ENCODE measurements at places on chromosomes 4 and X. TPM values are rescaled to one million over a fixed set of nuclear protein-coding genes. Genes with fewer than 3 reads are reported as not detected.
A peak's percentile ranks its signal among the peaks of the same experiment; 100 is the strongest.

The NSD2 gene
- total RNA-seq, result 60.4 TPM

- DNase-seq, result no peak
Measured at GRCh38 chrX:82196866-82197265, 995.0 kb downstream of the SH3BGRL start.

DNA sequence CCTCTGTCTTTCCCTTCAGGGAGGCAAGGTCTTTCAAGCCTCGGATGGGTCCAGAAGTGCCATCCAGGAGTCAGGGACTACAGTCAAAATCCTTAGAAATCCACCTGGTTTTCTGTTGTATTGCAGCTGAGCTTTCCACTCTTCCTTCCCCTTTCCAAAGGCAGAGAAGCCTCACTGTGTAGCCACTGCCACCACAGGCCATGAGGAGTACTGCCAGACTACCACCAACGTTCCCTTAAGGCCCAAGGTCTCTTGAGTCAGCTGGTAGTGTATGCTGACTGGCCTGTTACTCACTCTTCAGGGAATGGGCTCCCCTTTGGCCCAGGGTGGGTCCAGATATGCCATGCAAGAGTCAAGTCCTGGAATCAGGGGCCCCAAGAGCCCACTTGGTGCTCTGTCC is 1454.1 kb downstream of the PCDH19 start:
- no peak for DNase-seq

GRCh38 chrX:78199851-78200250 is 60.4 kb upstream of the TAF9B start:
- no peak for DNase-seq

GRCh38 chrX:20240201-20240600 is 26.5 kb downstream of the RPS6KA3 start:
- DNase-seq, result no peak

The ZNF518B gene
- 22.7 TPM for total RNA-seq

GRCh38 chr4:140790765-140791164 is 34.6 kb upstream of the TBC1D9 start:
- DNase-seq, result no peak

DNA sequence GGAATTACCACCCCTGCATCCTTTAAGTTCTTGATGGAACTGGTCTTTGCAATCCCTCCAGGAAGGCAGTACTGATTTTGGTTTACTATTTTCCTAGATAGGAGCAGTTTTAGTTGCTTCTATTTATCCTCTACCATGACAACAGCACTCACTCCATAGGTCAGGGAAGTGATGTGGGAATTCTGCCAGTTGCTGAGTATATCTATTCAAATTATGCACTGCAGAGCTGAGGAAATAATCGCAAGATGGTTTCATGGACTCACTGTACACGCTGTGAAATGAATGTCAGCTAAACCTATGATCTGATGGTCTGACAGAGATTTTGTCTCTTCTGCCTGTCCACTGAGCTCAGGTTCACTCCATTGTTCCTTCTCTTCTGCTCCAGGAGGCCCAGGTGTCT is 135.8 kb downstream of the FAAH2 start:
- no peak for DNase-seq

The ADGRG2 gene
- total RNA-seq, result 0.35 TPM

DNA sequence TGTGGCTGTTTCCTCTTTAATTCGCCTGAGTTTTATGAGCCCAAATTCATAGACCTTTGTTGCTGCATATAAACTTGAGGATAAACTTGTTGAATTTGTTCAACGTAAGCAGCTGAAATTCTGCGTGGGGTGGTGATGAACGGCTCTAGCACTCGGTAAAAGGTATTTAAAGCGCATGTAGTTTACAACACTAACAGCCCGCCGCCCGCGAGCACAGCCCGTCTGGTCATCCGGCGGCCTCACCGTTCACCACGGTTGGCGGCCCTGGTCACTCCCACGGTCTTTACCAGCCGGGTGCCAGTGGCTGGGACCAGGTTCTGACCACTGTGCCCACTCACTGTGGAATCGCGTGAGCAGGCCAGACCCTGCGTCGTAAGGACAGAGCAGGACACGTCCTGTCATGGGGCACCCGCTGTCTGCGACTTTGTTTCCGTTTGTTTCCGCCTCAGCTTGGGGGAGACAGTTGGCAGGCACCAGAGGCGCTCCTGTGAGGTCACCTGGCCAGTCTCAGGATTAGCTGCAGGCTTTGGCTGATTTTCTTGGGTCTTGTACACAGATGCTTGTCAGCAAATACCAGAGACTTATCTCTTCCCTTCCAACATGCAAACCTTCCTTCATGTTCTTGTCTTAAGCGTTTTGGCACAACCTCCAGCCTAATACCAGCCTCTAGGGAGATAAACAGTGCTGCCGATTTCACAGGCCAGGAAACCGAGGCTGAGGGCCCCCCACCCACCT is 36.8 kb upstream of the SPON2 start:
- DNase-seq, result no peak

- no peak for DNase-seq
Measured at GRCh38 chr4:94758700-94759399, 1.1 kb downstream of the BMPR1B start.

- no peak for DNase-seq
Measured at GRCh38 chrX:117973110-117973807, 143.4 kb downstream of the KLHL13 start.

DNA sequence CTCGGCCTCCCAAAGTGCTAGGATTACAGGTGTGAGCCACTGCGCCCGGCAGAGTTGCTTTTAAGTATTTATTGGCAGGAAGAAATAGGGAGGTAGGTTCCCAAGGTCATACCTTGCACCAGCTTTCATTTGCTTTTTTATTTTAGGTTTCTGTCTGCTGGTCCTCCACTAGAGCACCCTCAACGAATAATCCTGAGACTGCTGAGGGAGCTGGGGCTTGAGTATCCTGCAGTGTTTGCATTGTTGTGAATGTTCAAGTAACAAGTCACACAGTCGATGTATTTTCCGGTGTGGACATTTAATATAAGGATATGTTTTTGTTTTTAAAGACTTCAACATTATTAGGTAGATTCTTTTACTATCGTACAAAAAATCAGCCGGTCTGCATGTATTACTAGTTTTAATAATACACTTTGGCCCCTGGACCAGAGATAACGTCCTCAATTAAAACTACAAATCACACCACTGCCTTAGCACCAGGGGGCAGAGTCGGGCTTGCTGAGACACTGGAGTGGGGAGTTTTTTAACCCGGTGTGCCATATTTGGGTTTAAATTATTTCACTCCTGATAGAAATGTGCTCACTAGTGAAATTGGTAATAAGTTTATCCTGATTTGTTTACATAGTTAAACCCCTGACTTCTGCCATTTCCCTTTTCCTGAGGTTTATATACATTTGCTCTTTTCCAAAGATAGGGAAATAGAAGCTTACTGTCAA is 11.6 kb downstream of the SMIM20 start:
- no peak for DNase-seq

- no peak for DNase-seq
Measured at GRCh38 chr4:120995266-120996010, 72.9 kb upstream of the PRDM5 start.

GRCh38 chrX:2498781-2499302 is 1.9 kb downstream of the DHRSX start:
- DNase-seq, result peak; percentile 75

The MEPE gene
- not detected for total RNA-seq

- no peak for DNase-seq
Measured at GRCh38 chr4:32396507-32397070, 1676.4 kb downstream of the PCDH7 start.

DNA sequence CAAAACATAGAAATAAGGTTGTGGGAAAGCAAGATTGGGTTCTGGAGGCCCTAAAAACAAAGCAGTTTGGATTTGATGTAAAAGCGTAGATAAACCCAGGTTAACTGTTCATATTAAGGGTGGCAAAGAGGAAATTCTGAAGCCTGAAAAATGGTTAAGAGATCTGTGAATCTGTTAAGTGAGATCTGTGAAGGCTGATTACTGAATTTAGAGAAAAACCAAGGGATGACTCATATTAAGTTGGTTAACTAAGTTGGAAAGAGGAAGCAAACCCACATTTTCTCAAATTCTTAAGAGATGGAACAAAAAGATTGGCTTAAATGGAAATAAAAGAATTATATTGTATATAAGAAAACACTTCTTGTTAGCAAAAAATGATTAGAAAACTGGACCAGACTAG is 22.8 kb downstream of the GPAT3 start:
- no peak for DNase-seq

DNA sequence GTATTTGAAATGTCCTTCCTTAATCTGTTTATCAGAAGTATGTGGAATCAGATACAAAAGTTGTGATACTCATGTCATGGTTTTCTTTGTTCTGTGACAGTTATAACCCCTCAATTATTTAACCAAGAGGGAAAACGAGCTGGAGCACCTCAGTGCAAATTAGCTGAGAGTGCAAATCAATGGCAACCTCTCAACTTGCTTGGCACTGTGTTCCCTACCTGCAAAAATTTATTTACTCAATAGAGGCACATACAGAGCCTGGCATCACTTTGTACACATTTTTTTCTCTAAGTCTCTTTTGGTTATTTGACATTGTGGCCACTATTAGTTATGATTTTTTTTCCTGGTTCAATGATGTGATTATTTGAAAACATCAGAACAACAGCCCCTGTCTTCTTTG is 186.2 kb downstream of the STIM2 start:
- DNase-seq, result no peak

The GJB1 gene
- total RNA-seq, result not detected

The ZAR1 gene
- not detected for total RNA-seq

GRCh38 chr4:128338634-128339355 is 51.2 kb upstream of the PGRMC2 start:
- DNase-seq, result no peak

DNA sequence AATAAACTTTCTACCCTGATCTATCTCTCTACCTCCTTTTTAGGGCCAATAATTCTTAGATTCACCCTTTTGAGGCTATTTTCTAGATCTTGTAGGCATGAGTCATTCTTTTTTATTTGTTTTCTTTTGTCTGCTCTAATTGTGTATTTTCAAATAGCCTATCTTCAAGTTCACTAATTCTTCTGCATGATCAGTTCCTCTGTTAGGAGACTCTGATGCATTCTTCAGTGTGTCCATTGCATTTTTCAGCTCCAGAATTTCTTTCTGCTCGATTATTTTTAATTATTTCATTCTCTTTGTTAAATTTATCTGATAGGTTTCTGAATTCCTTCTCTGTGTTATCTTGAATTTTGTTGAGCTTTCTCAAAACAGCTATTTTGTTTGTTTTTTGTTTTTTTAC is 11.3 kb downstream of the CXorf58 start:
- no peak for DNase-seq

DNA sequence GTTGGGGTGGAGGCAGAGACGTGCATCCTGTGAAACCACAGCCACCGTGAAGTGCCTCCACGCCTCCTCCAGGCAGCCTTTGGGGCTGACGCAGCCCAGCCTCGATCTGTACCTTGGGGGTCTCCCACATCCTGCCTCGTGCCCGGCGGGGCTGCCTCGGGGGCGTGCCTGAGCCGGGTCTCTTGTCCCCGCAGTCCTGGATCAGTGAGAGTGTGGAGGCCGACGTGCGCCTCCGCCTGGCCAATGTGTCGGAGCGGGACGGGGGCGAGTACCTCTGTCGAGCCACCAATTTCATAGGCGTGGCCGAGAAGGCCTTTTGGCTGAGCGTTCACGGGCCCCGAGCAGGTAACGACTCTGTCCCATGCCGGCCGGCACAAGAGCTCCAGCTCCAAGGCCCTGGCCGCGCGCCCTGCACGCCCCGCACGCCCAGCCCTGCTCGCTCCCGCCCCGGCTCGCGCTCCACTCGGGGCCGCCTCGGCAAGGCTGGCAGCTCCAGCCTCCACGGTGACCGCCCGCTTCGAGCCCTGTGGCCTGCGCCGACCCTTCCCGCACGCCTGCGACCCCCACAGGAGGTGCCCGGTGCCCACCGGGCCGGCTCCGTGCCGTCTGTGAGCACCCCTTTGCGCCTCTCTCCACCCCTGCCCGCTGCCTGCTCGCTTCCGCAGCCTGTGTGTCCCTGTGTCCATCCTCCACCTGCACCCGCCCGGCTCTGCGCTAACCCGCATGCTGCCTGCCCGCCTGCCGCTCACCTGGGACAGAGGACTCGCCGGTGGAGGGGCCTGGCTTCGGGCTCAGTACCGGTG is 9.8 kb downstream of the FGFR3 start:
- no peak for DNase-seq

The TSPAN7 gene
- 13.0 TPM for total RNA-seq

DNA sequence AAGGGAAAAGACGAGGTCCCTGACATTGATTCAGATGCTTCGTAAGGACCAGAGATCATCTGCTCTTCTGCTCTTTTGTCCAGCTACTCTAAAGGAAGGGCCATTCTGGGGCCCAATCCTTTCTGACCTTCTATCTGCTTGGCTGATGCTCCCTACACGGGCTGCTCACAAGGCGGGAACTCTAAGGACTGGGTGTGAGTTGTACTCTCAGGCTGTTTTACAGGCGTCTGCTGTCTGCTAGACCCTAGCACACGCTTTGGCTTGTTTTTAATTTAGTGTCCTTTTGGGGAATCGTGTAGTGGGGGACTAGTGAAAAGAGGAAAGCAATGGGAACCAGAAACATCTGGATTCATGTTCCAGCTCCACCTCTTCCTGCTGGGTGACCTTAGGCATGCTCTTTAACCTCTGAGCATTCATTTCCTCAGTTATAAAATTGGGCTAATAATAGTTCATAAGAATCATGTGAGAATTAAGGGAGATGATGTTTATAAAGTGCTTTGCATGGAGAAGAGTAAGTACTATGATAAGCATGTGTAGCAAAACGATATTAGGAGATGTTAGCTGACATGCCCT is 53.1 kb downstream of the CASP3 start:
- no peak for DNase-seq

- DNase-seq, result no peak
Measured at GRCh38 chr4:158540125-158540907, 18.6 kb downstream of the RXFP1 start.

DNA sequence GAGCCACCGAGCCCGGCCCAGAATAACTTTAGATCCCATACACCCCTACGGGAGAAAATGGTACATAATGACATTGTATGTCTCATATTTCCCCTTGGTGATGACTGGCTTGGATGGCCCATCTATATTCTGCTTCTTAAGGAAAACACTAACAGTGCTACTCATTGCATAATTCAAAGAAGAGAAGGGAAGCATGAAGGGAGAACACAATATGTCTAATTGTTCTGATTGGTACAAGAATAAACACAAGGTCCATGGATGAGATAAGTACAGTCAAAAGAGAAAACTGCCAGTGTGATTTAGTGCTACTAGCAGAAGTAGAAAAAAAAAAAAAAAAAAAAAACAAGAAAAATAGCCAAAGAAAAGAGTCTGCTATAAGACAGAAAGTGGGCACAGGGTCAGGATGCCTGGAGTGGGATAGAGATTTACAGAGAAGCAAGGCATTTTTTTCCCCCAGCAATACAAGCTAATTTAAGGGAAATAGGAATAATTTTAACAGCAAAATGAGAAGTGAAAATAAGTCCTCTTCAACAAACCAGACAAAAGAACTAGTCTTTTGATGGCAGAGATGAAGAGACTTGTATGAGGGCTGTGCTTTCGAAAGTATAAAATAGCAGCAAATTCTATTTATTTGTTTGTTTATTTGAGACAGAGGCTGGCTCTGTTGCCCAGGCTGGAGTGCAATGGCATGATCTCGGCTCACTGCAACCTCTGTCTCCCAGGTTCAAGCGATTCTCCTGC is 96.5 kb upstream of the MAP3K15 start:
- DNase-seq, result no peak

Data from cardiac septum (tissue), 1 donor.